ENCODE measurements at places on chromosomes 16 and 17. TPM values are rescaled to one million over a fixed set of nuclear protein-coding genes. Genes with fewer than 3 reads are reported as not detected.

- H3K4me3 ChIP-seq, result no peak overlapping the region
- no peak overlapping the region for H3K27ac ChIP-seq
- no peak for DNase-seq
- H3K4me1 ChIP-seq, result no peaks in the 10 kb centered on the region
- H3K27me3 ChIP-seq, result peaks cover 54% of the 10 kb centered on the region
Observed at GRCh38 chr17:79572136-79572925, 38.5 kb downstream of the RBFOX3 start.

The ENPP7 gene
- total RNA-seq, result not detected

The TBC1D3E gene
- not detected for total RNA-seq

The HOXB8 gene
- total RNA-seq, result 4.6 TPM

The CLEC19A gene
- not detected for total RNA-seq

The TNP2 gene
- not detected for total RNA-seq

The HOXB4 gene
- 2.3 TPM for total RNA-seq

GRCh38 chr16:49464093-49464492 is 90.5 kb downstream of the C16orf78 start:
- H3K36me3 ChIP-seq, result no peaks in the 10 kb centered on the region
- H3K27me3 ChIP-seq, result peaks cover 12% of the 10 kb centered on the region
- peak; percentile 10 for DNase-seq
- H3K4me3 ChIP-seq, result no peak overlapping the region

The ZPBP2 gene
- total RNA-seq, result not detected

GRCh38 chr16:65779201-65779600 is 587.3 kb upstream of the CDH5 start:
- H3K36me3 ChIP-seq, result no peaks in the 10 kb centered on the region
- no peaks in the 10 kb centered on the region for H3K4me1 ChIP-seq
- no peak overlapping the region for H3K27ac ChIP-seq
- H3K27me3 ChIP-seq, result no peaks in the 10 kb centered on the region
- H3K4me3 ChIP-seq, result no peak overlapping the region
- no peak for DNase-seq
